ENCODE measurements at places on chromosomes 3 and 15.
A peak's percentile ranks its signal among the peaks of the same experiment; 100 is the strongest.

DNA sequence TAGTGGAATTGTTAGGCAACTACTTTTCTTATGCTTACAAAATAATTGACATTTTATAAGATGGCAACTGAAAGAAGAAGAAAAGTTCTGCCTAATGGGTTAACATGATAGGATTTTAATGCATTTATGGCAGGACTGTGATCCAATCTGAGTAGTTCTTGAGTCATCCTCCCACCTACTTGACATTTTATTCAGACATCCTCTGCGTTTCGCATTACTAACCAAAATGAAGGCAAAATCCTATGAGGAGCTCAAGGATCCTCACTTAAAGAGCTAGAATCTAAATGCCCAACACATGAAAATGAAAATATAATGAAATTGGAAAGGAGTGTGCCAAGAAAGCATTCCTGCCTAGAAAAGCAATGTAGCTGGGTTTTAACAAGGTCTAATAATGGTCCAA, 581.1 kb upstream of the SEMA6D start:
- no peak for DNase-seq

DNA sequence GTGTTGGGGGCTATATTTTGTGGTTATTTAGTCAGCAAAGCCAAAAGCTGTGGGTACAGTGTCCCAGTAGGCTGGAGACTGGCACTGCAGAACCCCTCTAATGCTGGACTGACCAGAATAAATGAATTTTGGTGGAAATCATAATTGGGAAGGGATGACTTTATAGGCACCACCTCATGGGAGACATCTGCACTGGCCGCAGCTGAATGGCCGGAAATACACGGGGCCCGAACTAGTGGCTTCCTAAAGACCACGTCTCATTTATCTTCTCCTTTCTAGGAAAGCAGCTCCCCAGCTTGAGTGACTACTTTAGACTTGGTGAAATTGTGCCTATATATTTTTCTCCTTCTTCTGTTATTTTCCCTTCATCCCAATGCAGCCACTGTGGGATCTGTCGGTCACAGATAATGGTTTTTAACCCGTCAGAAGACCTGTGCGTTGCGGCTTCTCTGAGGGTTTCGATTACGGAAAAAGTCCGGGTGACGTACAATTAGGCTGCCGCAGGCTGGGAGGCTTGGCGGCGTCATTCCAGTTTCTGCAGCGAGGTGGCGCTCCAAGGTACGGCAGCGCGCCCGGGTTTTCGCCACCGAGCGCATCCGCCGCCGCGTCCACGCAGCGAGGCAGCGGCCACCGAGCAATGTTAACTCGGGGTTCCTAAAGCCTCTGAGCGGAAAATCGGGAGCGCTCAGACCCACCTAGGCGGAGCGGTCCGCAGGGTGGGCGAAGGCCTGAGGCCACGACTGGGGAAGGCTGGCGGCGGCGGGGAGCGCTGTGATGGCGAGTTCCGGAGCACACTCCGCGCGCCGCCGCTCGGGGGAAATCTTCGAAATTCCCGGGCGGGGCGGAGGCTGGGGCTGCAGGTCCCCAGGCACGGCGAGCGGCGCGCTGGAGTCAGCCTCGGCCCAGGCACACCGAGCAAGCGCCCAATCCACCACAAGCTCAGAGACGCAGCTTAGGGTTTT, 26.3 kb downstream of the NR2F2 start:
- DNase-seq: peak; percentile 47

DNA sequence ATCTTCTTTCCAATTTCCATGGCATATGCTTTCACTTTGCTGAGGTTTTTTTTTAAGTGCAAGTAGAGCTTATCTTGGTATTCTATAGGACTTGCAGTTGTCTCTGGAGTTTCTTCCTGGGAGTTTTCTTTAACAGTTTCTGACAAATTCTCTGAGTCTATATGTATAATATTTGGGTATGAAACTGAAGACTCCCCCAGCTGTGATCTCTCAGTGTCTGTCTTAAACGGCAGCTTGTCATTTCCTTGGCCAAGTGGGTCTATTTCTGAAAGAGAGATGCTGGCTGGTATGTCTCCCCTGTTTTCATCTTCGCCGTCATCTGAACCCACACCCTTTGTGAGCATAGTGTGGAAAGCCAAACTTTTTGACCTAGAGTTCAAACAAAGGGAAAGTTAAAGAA, 73.3 kb upstream of the PTX3 start:
- no peak for DNase-seq

DNA sequence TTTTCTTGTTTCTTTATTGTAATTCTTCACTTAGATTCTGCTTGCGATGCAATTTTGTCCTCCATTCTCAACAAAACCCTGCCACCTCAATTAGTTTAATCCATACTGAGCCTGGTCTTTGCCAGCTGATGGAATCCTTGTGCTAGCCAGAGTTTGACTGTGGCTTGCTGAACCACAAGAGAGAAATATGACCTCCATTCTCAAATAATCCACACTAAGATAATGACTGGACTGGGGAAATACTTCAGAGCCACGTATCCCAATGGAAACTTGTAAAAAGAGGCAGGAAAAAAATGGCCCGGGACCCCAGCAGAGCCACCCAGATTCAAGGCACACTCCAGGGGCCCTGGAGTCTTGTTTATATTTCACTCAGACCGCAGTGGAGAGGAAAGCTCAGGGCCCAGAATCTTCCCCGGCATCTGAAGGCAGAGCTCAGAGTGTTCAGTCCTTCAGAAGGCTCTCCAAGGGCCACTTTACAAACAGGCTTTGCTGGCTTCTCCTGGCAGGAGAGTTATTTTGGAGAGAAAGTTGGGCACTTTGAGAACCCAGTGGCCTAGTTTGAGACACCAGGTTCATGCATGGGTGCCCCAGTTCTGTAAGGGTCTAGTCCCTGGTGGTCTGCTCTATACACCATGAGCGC, 62.7 kb downstream of the SSUH2 start:
- DNase-seq: no peak

DNA sequence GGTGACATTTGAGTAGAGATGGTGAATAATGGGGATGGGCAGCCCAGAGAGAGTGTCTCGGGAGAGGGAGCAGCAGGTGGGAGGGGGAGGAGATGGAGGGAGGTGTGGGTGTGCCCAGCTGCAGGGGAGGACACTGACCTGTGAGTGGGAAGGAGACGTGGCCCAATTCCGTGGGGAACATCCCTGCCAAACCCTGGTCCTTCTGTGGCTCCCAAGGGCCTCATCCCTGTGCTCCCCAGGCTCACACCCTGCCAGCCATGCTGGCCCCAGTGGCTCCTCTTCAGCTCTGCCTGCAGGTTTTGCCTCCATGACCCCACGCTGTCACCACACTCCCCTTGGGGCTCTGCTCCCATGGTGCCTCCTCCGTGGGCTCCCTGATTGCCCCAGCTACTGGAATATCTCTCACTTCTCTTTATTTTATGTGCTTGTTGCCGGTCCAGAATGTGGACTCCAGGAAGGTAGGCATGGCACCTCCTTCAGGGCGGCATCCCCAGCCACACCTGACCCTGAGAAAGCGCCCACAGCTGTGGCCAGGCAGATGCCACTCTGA, 7.0 kb downstream of the CFAP100 start:
- no peak for DNase-seq

DNA sequence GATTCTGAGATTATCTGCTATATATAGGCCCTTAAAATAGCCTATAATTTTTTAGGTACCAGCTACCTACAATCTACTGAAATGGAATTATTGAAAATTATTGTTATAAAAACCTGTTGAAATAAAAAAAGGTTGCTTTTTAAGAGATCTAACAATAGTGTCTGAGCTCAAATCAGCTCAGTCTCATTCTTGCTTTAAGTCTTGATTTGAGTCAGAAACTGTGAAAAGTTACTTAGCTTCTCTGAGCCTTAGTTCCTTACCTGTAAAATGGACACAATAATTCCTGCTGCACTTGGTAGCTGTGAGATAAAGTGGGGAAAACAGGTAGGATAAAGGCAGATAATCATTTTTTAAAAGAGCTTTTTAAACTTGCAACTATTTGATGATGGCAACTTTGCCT, 118.8 kb upstream of the UBE2E2 start:
- DNase-seq: no peak

DNA sequence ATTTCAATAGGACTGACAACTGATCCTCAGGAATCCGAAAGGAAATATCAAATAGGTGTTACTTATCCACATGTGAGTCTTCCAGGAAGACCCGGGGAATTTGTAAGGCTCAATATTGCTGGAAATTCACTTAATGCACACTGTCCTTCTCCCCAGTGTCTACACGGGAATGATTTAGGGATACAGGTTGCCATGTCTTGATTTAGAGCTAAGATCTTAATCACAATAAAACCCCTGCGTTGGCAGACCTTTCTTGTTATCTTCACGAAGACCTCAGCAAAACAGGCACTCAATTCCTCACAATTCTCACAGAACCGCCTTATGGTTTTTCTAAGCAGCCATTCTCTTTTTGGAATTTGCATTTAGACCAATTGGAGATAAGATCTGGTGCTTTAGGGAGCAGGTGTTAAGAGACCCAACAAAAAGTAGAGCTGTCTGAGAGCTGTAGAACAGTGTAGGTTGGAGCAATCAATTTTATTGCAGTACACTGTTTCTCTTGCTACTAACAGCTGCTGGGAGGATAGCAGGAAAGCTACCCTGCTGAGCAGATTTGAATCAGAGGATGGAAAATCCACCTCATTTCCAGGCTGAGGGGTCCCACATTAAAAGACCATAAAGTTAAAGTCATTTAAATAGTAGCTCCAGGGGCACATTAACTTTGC, 925.7 kb downstream of the EPHA3 start:
- DNase-seq: no peak

GRCh38 chr3:13513913-13514517, 33.9 kb downstream of the HDAC11 start:
- no peak for DNase-seq

DNA sequence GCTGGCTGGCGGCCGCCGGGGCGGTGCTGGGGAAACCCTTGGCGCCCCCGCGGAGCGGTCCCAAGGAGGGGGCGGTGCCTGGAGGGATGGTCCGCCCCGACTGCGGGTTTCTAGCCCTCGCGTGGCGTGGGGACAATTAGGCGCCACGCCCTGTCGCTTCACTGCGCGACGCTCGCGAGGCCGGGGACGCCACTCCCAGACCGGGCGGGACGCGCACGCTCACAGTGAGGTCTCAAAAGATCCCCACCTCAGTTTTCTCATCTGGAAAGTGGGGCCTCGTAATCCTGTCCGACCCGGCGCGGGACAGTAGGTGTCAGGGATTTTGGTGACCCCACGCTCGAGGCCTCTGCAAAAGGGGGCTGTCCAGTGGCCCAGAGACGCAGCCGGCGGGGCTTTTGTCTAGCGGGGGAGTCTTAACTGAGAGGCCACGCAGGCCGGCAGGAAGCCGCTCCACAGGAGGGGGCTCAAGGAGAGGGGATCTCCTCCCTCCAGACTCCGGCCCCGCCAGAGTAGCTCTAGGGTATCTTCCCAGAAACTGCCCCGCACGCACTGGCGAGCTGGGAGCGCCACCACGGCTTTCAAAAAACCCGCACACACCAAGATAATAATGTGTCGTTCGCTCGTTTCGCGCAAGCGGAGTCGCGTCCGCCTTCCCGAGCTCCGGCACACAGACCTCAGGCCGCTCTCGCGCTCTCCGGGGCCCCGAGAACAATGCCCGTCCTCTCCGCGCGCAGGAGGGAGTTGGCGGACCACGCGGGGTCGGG, 710 bp upstream of the CLK3 start:
- peak; percentile 50 for DNase-seq

- DNase-seq: no peak
These were observed 200.1 kb downstream of the KCNMB2 start for GRCh38 chr3:178736300-178736699.

DNA sequence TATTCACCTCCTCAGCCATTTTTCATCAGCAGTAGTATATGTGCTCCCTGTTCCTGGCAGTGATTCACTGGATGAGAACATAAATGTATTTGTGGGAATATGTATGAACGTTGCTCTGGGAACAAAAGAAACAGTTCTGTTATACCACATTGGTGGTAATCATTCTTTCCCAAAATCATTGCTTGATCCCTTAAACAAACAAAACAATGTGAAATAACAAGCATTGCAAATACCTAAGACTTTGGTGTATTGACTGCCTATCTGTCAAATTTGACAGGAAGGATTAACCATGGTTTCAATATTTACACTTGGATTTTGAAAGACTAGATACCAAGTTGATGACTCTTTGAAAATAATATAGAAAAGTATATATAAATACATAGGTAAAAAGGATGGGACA, 284.1 kb downstream of the FHIT start:
- no peak for DNase-seq

GRCh38 chr15:49901996-49902684, 216.9 kb downstream of the ATP8B4 start:
- DNase-seq: no peak

DNA sequence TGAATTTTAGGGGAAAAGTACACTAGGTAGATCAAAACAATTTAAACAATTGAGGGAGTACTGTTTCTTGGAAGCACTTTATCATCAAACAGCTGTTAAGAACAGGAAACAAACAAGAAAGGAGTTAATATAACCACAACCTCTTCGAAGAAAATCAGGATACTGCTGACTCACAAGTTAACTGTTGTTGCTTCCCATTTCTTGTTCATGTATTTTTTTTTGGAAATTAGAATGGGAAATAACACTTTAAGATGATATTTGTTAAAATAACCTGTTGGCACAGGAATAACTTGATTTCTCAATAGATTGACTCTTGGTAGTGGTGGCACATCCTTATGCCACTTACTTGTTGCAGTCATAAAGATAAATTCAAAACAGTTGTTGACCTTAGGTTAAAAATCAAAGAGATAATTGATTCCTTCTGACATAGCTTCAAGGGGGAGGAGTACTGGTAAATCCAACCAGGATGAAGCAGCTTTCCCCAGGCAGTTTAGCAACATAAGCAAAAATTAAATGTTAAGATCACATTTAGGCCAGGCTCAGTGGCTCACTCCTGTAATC, 3.3 kb downstream of the BNIP2 start:
- DNase-seq: no peak

DNA sequence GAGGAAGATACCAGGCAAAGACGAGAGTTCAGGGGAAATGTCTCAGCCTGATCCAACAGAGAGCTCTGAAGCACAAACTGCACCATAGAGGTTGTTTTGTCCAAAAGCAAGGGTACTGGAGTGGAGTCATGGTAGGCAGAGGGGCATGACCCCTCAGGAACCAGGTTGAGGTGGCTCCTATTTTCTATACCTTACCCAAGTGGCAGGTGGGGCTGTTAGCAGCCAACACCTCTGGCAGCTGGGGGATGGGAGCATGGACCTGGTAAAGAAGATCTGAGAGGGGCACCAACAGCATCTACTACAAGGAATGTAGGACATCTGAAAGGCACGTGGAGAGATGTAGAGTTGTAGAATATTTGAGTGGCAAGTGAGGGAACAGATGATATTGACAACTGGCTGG, 85.2 kb downstream of the GAP43 start:
- DNase-seq: no peak

- DNase-seq: no peak
These were observed 330.5 kb downstream of the ROBO2 start for GRCh38 chr3:77370413-77370812.

Data from KG1 (cell line).